ENCODE measurements at places on chromosomes 4 and X.

DNA sequence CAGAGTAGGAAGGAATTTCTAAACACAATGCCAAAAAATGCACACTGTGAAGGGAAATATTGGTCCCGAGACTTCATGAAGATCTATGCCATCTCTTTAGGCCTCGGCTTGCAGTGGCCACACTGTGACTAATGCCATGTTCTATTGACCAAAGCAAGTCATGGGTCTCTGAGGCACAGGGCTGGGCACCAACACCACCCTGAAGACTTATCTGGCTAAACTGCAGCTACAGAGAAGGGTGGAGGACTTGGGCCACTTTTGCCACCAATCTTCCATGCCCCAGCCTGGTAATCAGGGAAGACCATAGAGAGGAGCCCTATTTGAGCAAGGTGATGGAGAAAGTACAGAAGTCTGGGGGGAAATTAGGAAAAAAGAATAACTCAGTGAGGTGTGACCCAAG is 42.1 kb downstream of the HMX1 start:
- no peak for DNase-seq

- no peak for DNase-seq
Observed at GRCh38 chr4:924107-925096, 7.7 kb downstream of the GAK start.

DNA sequence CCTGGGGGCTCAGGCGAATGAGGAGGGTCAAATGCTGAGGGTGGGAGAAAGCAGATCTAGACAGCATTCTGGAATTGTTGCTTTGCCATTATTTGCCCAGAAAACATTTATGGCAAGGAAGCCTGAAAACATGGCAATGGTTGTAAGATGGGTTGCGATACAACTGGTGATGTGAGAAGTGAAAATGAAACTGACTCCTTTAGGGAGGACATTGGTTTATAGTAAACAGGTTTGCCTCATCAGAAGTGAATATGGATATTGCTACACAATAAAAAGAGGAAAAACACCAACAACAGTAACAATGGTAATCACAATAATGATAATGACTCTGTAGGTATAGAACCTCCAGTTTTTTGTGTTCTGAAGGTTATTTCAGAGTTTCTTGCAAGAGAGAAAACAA is 107.0 kb upstream of the TBC1D9 start:
- no peak for DNase-seq

DNA sequence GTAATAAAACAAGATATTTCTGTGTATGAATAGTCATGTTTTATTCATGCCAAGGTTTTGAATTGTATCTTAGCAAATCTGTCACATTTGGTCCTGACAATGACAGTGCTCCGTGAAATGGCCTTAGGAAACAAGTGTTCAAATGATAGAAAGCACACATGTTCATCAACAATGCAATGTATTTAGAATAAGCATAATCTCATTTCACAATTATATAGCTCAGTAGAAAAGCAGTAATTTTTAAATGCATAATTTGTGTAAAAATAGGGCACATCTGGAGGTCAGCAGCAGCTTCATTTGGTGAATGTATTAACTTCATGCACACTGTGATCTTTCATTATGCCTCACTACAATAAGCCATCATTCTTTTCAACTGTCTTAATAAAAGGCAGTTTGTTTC is 380.4 kb downstream of the GPM6A start:
- no peak for DNase-seq

DNA sequence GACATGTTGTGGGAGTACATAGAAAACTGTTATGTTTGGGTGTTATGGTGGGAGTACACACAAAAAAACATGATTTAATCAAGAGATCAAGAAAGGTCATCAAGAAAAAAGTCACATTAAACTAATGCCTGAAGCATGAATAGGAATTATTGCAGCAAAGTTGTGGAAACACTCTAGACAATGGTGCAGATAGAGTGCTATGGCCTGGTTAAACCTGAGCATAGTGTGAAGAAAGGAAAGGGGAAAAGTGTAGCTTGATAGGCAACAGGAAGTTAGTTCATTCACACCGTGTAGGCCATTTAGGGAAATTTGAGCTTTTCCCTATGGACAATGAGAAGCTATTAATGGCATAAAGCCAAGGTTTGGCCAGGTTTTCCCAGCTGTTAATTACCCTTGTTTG is 162.1 kb upstream of the EMCN start:
- no peak for DNase-seq

GRCh38 chr4:82495666-82496065 is 65.3 kb downstream of the ENOPH1 start:
- no peak for DNase-seq

DNA sequence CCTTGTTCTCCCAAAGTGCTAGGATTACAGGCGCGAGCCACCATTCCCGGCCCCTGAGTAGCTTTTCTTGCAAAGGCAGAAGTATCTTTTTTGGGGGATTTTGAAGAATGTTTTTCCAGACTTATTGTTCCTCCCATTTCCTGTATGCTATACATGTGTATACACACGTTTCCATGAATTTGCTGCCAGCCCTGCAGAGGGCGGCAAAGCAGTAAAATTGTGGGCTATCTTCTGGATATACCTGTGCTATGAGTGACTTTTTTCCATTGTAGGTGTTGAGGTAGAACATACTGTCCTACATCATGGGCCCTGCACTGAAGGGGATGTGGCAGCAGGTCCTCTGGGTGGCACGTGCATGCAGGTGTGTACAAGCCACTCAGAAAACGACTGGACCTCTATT is 16.9 kb upstream of the MED28 start:
- no peak for DNase-seq

- DNase-seq, result no peak
Observed at GRCh38 chrX:85107407-85107806, 103.7 kb downstream of the APOOL start.

- DNase-seq, result no peak
Observed at GRCh38 chrX:45274576-45274975, 73.9 kb upstream of the DIPK2B start.

GRCh38 chr4:81607950-81608349 is 136.2 kb upstream of the RASGEF1B start:
- DNase-seq, result no peak

GRCh38 chr4:106530024-106530361 is 161.4 kb upstream of the GIMD1 start:
- DNase-seq, result no peak

GRCh38 chr4:13323921-13324320 is 160.2 kb downstream of the RAB28 start:
- DNase-seq, result no peak

DNA sequence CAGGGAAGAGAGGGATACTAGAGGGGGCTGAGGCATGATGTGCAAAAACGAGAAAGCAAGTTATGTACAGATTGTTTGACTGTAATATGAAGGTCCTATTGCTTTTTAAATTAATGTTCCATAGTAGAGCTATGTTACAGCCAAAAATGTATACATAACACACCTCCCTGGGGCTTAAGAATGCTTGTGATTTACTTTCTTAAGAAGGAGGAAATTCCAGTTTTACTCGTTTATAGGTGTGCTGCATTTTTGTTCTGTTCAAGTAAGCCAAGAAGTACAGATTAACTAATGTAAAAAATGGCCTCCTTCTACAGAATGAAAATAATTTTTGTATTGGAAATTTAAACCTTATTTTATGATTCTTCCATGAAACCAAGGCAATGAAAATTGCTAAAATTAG is 614.4 kb upstream of the NR3C2 start:
- DNase-seq, result no peak

- no peak for DNase-seq
Observed at GRCh38 chr4:17093481-17093880, 195.0 kb upstream of the LDB2 start.

- DNase-seq, result no peak
Observed at GRCh38 chr4:61149278-61149677, 50.8 kb upstream of the ADGRL3 start.

GRCh38 chr4:163588532-163588931 is 94.0 kb downstream of the TMA16 start:
- DNase-seq, result no peak

DNA sequence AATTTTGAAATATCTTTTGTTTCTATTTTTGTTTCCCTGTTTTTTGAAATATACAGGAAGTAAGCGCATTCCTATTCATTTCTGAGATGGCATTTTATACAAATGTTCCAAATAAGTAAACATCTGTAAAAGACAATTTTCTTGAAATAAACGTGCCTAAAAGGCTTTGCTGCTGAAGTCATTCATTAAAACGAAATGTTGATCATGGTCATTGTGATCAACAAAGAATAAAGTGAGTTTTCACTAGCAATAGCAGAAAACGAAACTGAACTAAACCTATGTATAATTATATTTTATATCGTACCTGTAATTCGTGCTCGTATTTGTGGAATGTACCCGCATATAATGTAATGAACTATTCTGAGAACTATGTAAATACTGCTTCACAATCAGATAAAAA is 221.2 kb downstream of the MGST2 start:
- DNase-seq, result no peak

GRCh38 chr4:128590034-128590740 is 219.3 kb upstream of the JADE1 start:
- DNase-seq, result no peak

DNA sequence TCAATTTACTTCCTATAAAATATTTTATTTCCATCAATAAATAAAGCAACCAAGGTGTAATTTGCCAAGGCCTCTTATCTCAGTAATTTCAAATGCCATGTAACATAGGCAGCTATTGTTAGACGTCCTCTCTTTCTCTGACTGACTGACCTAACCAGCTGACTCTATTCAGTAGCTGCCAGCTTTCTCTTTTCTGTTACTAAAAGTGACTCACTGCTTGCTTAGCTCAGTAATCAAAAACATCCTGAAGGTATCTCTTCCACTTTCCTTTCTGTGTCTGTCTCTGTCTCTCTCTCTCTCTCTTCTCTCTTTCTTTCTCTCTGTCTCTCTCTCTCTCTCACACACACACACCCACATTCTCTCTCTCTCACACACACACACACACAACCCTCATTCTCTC is 134.2 kb downstream of the SPOCK3 start:
- no peak for DNase-seq

DNA sequence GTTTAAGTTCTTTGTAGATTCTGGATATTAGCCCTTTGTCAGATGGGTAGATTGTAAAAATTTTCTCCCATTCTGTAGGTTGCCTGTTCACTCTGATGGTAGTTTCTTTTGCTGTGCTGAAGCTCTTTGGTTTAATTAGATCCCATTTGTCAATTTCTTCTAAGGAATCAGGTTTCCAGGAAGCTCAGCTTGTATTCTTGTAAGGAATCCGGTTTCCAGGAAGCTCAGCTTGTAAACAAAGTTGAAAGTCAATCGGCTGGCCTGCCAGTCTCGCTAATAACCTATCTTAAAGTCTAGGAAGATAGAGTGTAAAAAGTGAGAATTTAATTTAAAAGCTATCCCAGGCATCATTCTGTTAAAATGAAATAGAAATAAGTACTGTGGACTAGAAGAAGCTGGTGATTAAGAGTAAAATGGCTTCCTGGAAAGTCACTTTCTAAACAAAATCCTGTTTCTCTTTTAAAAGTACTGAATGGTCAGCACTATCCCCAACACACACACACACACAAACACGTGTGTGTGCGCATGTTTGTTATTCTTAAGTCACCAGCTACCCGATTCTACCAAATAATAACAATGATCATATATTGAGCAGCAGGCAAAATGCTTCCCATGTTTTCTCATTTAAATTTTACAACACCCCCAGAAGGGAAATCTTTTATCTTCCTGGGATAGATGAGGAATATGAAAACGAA is 171.7 kb downstream of the PAPSS1 start:
- DNase-seq, result no peak

- no peak for DNase-seq
Observed at GRCh38 chr4:170697045-170697444, 607.3 kb upstream of the AADAT start.

DNA sequence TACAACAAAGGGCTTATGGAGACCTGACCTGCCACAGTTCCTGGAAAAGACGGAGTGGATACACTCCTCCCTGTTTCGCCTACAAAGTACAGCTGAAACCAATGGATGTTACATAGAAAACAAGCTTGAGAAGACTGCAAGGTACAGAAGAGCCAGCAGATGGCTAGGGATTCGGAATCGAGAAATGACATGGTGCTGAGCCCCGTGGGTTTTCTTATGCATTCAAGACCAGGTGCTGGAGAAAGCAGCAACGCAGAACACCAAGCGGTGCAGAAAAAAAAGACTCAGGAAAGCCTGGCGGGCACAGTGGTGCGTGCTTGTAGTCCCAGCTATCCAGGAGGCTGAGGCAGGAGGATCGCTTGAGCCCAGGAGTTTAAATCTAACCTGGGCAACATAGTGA is 13.8 kb downstream of the TIMM17B start:
- no peak for DNase-seq

DNA sequence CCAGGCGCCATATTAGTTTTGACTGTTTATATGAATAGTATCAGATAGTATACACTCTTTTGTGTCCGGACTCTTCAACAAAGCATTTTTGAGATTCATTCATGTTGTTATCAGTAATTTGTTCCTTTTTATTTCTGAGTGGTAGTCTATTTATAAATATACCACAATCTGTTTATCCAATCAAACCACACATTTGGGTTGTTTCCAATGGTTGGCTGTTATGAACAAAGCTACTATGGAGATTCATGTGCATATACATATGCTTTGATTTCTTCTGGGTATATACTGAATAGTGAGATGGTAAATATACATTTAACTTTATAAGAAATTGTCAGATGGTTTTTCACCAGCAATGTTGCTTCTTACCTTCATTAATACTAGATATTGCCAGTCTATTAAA is 36.8 kb upstream of the TAPT1 start:
- DNase-seq, result no peak

DNA sequence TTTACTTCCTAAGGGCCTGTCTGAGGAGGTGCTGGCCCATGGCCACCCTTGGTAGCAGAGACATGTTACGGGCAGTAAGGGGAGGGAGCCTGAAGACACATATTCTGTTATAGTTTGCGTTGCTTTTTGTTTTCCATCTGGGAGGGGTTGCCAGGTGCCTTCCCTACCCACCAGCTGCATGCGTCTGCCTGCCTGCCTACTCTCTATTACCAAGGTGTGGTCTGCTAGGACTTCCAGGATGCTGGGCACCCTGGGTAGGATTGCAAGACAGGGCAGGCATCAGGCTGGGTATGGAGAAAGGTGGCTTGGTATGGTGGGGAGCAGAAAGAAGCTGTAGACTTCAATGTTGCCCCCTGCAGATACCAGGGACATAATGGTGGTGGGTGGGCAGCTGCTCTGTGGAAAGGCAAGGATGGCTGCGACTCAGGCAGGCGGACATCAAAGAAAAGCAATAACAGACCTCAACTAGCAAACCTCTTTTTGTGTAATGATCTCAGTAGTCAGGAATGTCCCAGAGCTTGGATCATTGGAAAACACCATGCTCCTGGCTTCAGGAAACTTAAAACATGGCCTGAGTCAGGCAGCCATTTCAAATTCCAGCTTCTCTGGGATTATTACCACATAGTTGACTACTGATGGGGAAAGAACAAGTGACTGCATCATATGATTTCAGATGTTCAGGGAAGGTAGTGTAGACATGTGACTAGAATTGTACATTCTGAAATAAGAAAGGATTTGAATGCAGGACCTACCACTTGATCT is 67.8 kb downstream of the HOPX start:
- DNase-seq, result no peak

- DNase-seq, result no peak
Observed at GRCh38 chrX:131216828-131217227, 72.3 kb downstream of the IGSF1 start.

- DNase-seq, result no peak
Observed at GRCh38 chr4:151043803-151044515, 28.9 kb upstream of the LRBA start.

All from activated CD8-positive, alpha-beta memory T cell treated with anti-CD3 and anti-CD28 coated beads for 1 hour (primary cell).